Panc1 (cell line): ENCODE measurements at places on chromosomes 7 and 10.

- DNase-seq, result no peak
Observed at GRCh38 chr10:70162151-70162891, 8.0 kb downstream of the SAR1A start.

- no peak for DNase-seq
Observed at GRCh38 chr7:23072048-23072447, 33.5 kb upstream of the KLHL7 start.

DNA sequence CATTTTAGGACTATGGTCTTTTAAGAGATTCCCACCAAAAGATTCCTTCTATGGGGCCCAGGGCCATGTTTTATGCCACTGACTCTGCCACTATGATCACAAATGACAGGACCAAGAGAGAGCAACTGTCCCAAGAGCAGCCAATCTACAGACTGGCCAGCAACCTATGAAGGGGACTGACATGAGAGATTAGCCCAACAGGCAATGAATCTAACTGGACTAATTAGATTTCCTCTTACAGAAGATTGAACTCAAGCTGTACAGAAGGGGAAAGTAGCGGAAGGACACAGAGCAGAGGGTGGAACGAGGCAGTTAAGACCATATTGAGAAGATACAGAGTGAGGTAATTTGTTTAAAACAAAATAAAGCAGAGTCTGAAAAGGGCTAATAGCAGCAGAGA is 25.8 kb downstream of the ZNF800 start:
- no peak for DNase-seq

DNA sequence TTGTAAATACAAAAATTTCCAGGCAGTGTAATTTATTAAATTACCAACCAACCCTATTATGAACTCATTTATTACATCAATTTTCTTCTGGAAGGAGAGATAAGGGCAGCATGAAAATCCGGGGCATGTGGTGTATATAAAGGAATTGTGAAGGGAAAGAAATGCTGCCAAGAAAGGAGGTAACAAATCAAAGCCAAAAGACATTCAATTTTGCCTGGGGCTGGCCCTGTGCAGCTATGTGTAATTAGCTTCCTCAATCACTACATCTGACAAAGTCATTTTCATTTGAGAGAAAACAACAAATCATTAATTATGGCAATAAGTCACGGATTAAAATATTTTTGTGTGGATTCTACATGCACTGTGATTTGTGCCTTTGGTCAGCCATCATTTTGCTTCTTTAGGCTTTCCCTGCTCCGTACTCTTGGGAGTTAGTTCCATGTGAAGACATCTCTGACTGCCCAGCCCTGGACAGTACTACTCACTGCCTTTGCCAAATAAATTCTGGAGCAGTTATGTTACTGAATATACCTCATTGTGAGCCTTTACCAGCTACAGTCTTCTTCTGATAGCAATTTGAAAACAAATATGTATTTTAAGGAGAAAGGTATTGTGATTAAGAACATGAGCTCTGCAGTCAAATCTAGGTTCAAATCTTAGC is 191.7 kb downstream of the RELN start:
- DNase-seq, result no peak

GRCh38 chr10:69731184-69731583 is 70.5 kb upstream of the COL13A1 start:
- no peak for DNase-seq

- DNase-seq, result no peak
Observed at GRCh38 chr10:122326806-122327205, 47.7 kb upstream of the PLEKHA1 start.

DNA sequence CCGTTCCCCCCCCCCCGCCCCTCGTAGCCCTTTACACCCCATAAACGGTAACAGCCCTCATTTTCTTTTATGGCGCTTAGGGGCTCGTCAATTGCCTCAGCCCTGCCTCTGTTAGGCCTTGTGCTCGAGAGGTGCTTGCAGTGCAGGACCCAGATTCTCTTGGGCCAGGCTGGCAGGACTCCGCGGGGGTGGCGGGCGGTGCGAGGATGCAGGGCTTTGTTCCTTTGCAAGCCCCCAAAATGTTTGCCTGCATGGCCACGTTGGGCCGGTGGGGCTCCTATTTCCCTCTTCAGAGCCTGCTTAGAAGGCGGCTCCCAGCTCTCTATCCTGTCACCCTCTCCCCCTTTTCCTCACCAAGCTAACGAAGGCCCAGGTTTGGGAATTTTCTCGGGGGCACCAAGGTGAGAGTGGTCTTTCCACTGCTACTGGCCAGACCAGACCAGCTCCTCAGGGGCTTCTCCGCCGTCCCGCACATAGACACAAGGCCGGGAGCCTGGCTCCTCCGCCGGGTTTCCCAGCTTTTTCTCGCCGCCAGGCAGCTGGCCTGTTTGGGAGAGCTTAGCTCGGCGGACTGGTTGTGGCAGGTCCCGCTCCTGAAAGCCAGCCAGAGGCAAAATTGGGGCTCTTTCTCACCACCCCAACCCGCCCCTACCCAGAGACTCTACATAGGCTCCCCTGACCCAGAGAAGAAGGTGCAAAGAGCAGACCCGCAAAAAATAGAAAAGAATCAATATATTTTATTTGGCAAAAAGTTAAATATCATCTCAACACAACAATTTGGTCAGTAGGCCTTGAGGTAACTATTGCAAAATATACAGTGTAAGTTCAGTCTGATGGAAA is 3.4 kb downstream of the HOXA9 start:
- DNase-seq, result no peak

DNA sequence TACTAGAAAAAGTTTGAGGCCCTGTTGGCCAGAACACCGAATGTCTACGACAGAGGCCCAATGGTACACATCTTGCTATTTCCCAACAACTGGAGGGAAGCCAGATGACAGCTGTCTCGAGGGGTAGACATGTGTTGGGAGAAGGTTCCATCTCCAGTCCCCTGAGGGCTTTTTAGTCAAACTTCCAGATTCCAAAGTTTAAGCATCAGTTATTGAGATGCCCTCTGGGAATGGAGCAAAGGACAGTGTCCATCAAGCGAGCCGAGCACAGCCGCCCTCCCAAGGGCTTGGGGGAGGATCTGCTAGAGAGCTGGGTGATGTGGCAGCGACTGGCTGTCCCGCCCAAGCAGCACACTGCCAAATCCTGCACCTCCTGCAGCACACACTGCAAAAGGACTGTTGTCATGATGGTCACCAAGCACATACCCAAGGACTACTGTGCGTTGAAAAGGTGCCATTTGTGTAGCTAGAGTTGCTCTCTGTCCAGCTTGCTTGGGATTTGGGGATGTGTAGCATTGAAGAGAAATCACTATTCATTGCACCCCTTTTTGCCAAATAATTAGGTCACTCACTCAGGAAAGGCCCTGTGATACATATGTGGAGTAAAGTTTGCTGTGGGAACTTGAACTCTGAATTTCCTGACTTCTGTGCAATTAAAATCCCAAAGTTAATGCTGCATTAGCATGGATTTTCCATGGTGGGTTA is 164.6 kb downstream of the TRIL start:
- no peak for DNase-seq

- DNase-seq, result no peak
Observed at GRCh38 chr10:11074536-11075267, 57.0 kb downstream of the CELF2 start.

GRCh38 chr10:129470103-129470851 is 3.2 kb downstream of the MGMT start:
- DNase-seq, result no peak

DNA sequence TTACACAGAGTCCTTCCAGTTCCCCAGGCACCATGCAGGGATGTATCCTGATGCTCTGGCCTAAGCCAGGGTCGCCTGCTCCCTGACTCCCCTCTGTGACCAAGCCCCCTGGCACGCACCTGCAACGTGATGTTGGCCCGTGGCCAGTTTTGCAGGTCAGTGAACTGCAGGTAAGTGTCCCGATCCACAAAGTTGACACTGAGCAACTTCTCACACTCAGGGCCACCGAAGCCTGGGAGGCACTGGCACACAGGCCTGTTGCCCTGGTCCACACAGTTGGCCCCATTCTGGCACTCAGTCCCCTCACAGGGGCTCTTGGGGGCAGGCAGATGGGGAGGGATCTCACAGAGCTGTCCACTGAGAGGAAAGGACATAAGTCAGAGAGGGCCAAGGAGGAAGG is 174.3 kb downstream of the LCOR start:
- DNase-seq, result no peak

GRCh38 chr10:78648256-78648860 is 420.4 kb upstream of the ZMIZ1 start:
- no peak for DNase-seq

GRCh38 chr7:471866-472639 is 47.6 kb downstream of the PDGFA start:
- no peak for DNase-seq

- DNase-seq, result no peak
Observed at GRCh38 chr7:123674399-123675180, 18.9 kb downstream of the LMOD2 start.

GRCh38 chr10:28200775-28201174 is 102.1 kb downstream of the MPP7 start:
- no peak for DNase-seq

- DNase-seq, result no peak
Observed at GRCh38 chr10:7519351-7519750, 108.5 kb upstream of the SFMBT2 start.

DNA sequence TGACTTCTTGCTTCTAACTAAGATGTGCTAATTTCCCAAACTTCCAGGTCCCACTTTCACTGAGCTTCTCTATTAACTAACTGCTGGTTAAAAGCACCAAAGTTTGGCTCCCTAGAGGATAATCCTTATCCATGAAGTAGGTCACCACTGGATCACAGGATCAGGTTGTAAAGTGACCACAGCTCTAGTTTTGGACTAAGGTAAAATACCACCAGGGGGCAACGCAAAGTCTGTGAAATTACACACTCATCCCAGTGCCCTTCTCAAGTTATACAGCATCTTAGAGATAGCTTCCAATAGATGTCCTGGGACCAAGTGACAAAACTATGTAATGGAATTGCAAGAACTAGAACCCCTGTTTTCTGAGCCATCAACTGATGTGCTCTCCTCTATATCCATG is 116.4 kb upstream of the ASAH2 start:
- DNase-seq, result no peak

- no peak for DNase-seq
Observed at GRCh38 chr10:117130862-117131375, 7.2 kb downstream of the VAX1 start.

- DNase-seq, result no peak
Observed at GRCh38 chr7:129495987-129496386, 6.3 kb upstream of the SMKR1 start.

DNA sequence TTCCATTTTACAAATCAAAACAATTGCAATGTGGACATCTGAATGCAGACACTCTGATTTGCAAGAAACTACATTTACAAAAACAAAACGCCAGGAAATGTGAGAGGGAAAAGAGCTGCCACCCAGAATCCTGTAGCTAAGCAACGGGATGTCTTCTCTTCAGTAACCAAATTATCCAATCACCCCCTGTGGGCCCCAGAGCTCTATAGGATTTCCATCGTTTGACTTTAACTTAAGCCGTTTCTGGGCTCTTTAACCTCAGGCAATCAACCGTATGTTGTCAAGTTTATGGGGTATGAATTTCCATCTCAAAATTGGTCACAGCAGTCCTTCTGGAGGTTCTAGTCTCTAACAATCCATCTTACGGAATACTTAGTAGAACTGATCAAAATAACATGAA is 240.5 kb downstream of the ETV1 start:
- no peak for DNase-seq

DNA sequence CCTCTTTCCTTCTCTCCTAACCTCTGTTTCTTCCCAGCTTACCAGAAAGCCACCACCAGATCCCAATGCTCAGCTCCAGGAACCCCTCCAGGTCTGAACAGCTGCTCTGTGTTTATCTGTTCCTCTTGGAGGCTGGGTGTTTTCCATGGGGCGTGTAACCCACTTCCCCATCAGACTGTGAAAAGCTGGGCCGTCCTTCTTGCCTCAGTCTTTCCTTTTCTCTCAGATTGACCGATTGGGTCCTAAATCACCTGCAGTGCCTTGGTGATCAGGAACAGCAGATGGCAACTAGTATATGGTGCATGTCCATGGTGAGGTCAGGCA is 4.8 kb downstream of the SH3PXD2A start:
- no peak for DNase-seq

DNA sequence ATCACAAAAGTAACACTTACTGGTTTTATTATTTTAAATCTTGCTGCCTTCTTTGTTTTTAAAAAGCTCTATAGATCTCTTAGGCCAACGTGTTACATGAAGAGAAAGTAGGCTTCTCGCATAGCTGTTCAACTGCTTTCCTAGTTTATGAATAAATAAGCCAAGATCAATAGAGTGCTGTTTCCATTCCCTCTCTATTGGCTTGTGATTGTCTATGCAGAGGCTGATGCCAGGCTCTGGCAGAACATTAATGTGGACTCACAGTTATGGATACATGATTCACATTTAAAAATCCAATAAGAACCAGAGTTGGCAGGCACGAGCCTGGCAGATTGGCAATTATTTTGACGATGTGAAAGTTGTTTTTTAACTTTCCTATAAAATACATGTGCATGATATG is 137.5 kb downstream of the GNAT3 start:
- no peak for DNase-seq

- DNase-seq, result no peak
Observed at GRCh38 chr7:155526225-155526624, 20.1 kb downstream of the CNPY1 start.

- DNase-seq, result no peak
Observed at GRCh38 chr7:44433255-44434022, 57.0 kb downstream of the NUDCD3 start.

DNA sequence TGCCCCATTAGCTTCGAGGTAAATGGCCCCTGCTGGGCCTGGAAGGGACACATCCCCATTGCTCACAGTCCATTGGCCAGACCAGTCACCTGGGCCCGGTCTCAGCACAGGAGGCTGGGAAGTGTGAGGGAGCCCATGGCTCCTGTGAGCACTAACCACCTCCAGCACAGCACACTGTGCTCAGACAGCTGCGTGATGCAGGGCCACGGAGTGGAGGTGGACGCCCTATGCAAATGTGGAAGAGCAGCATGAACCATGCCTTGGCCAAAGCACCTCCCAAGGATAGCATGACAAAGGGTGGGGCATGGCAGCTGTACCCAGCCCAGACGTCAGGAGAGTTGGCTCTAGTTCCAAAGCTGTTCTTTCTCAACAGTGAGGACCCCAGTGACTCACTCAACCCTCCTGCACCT is 120.1 kb upstream of the ZMIZ1 start:
- DNase-seq, result no peak

DNA sequence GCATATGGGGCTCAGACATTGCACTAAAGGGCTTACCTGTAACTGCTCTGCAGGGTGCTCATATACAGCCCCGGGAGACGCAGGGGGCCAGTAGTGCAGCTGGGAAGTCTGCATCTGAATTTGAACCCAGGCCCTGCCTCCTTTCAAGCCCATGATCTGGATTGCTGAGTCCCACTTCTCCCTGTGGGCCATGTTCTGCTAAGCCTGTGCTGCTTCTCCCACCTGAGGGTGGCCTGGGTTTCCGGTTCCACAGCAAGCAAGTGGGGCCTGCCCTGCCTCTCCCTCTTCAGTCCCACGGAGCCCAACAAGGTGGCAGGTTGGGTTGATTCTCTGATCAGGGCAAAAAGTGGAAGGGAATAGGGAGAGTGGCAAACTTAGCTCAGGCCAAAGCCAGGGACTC is 56.6 kb upstream of the GDF10 start:
- no peak for DNase-seq

DNA sequence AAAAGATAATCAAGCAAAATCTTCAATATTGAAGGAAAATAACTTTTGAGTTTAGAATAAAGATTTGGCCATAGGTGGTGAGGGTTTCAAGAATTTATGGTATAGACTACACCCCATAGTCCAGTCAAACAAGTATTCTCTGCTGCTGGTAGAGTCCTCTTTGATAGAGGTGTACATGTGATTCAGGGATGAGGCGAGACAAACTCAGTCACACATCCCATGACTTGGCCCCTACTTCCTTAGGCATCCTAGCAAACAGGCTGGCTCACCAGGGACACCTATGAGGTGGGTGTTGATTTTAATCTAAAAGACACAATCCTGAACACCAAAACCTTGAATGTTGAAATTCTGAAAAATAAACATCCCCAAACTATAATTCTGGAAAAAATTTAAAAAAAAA is 78.1 kb upstream of the SLC25A13 start:
- no peak for DNase-seq
